Activated T-helper 1 cell treated with anti-CD3 and anti-CD28 coated beads, Interleukin-12 subunit alpha, Interleukin-12 subunit beta, Interleukin-2, Interleukin-4 antibody, amounts not matched to agents 30 ng/mL and 10 ng/mL and 1 ng/mL, durations not matched to agents 14 hours and 24 hours and 36 hours (primary cell): ENCODE measurements at places on chromosomes 5 and 9. TPM values are rescaled to one million over a fixed set of nuclear protein-coding genes. Genes with fewer than 3 reads are reported as not detected.

Gene RIMOC1
- total RNA-seq = 28.0 and 29.0 TPM in 2 replicates

GRCh38 chr9:33129886-33130881, 37.0 kb downstream of the B4GALT1 start:
- H3K27ac ChIP-seq = peak overlapping the region; percentile 93
- H3K4me1 ChIP-seq = peaks cover 36% of the 10 kb centered on the region
- H3K4me3 ChIP-seq = peak overlapping the region; percentile 51
- DNase-seq = no peak
- peaks cover 62% of the 10 kb centered on the region for H3K36me3 ChIP-seq

GRCh38 chr5:16454686-16455085, 10.9 kb downstream of the ZNF622 start:
- peaks cover 41% of the 10 kb centered on the region for H3K4me1 ChIP-seq
- no peak overlapping the region for H3K27ac ChIP-seq
- H3K36me3 ChIP-seq = peaks cover 57% of the 10 kb centered on the region
- H3K4me3 ChIP-seq = no peak overlapping the region
- no peaks in the 10 kb centered on the region for H3K27me3 ChIP-seq

Gene SPARC
- total RNA-seq = not detected in 2 replicates

DNA sequence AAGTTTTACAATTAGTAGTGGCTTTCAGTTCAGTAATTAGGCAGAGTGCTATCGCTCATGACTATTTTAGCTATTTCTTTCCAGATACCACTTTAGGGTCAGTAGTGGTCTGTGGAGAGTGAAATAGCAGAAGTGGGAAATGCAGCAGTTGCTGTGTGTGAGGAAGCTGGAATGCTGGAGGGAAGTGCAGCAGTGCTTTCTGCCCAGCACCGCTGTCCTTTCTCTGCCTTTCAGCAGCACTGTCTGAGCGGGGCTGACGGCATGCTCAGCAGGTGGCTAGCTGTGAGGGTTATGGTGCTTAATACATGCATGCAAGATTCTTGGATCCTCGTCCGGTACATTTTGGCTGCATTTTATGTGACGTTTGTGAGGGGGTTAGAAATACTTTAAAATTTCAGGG, 213.9 kb downstream of the PBX3 start:
- no peaks in the 10 kb centered on the region for H3K4me1 ChIP-seq
- no peaks in the 10 kb centered on the region for H3K36me3 ChIP-seq
- H3K4me3 ChIP-seq = no peak overlapping the region
- DNase-seq = no peak
- no peaks in the 10 kb centered on the region for H3K27me3 ChIP-seq
- H3K27ac ChIP-seq = no peak overlapping the region

Gene CD274
- 60.4 and 61.7 TPM in 2 replicates for total RNA-seq

DNA sequence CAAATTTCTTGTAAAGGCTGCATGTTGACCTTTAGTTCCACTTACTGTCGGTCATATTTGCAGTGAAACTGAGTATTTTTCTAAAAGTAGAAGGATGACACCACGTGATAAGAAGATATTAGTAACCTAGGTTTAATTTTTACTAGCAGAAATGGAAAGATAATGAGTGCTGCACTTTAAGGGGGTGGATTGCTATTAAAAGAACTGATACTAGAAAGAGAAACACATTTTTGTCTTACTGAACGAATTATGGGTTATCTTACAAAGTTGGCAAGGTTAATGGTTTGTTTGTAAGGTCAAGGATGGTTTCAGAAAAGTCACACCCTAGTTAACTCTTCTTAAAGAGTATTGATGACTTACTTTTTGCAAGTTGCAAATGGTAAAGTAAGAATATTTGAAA, 2.4 kb downstream of the MACIR start:
- peak overlapping the region; percentile 50 for H3K4me3 ChIP-seq
- DNase-seq = no peak
- peaks cover 11% of the 10 kb centered on the region for H3K27me3 ChIP-seq
- peaks cover 2% of the 10 kb centered on the region for H3K36me3 ChIP-seq
- peaks cover 45% of the 10 kb centered on the region for H3K4me1 ChIP-seq
- H3K27ac ChIP-seq = peak overlapping the region; percentile 1

Gene PCDHB9
- not detected in 2 replicates for total RNA-seq
